Stimulated activated CD4-positive, alpha-beta T cell treated with anti-CD3 and anti-CD28 coated beads, Interleukin-12 subunit alpha, Interleukin-12 subunit beta, amount 100 ng/mL, for 24 hours (primary cell): ENCODE measurements at places on chromosomes 2 and 18.

DNA sequence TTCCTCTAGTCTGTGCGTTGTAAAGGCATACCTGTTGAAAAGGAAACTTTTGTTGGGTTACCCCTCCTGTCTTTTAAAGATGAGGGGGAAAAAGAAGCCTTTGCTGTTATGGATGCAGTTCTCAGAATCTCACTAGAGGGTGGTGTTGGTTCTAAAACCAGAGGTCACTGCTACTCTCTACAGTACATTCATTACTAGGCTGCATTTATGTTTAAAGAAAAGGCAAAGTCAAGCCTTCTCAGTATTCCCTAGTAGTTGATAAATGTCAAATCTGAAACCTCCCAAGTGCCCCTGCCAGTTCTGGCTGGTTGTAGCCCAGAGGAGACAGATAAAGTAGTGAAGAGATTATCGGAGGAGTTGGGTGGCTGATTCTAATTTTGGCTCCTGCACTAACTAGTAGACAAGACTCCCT is 1.4 kb upstream of the PLCL1 start:
- DNase-seq: no peak

DNA sequence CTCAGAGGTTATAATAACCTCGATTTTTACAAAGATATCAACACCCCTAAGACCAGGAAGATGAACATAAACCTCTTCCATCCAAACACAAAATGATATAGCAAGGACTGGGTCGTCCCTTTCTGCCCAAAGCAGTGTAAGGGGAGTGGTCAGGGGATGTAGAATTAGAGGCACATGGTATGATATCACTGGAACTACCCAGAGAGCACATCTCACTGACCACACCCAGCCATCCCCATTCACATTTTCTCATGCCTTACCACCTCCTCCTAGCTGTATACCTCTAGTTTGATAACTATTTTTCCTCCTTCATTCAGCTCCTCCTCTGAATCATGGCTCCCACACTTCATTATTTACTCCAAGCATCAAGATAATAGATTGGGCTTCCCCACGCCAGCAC is 152.6 kb downstream of the COPS8 start:
- no peak for DNase-seq

DNA sequence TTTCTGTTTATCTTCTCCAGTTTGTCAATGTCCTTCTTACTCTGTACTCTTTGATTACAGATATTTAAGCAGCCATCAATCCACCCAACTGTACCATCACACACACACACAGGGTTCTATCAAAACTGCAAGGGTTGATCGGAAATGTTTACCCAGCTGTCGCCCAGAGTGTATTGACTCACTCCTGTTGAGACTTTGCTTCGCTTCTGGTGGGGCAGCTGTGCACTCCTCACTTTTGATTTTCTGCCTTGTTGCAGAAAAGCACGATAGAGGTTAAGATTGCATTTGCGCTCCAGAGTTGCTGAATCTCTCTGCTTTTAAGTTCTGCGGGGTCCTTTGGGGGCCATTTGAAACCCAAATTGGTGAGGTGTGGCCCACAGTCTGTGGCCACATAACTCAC is 216.2 kb downstream of the SETBP1 start:
- DNase-seq: no peak

DNA sequence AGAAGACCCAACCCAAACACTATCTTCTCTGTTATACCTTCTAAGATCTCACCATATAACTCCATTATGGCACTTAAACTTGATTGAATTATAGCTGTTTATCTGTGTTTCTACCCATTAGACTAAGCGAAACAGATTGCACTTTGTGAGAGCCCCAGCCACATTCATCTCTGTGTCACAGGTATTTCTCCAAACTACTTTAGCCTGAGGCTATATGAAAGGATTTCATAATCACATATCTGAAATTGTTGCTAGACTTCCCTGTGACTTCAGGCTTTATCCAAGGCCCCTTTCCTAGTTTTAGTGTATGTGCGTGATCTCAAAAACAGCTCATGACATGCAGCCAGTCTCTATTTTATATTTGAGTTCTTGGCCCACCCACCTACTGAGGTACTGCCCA is 745.0 kb upstream of the ACVR2A start:
- DNase-seq: no peak

GRCh38 chr2:60091894-60092293 is 461.6 kb downstream of the BCL11A start:
- no peak for DNase-seq

DNA sequence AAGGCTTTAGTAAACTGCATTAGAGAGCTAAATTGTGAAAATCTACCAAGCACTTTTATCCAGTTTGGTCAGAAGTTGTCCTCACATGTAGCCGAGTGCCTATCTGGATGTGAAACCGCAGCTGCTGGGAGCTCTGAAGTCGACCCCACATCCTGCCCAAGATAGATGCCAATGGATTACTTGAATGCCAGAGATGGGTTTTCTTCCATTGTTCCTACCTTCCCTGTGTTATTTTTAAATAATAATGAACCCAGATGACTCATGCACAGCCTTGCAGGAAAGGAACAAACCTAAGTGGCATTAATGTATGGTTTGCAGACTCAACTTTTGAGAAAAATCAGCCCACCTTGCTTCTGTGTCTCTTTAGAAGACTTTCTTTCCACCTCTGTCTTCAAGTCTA is 408.5 kb downstream of the FBXO15 start:
- no peak for DNase-seq

DNA sequence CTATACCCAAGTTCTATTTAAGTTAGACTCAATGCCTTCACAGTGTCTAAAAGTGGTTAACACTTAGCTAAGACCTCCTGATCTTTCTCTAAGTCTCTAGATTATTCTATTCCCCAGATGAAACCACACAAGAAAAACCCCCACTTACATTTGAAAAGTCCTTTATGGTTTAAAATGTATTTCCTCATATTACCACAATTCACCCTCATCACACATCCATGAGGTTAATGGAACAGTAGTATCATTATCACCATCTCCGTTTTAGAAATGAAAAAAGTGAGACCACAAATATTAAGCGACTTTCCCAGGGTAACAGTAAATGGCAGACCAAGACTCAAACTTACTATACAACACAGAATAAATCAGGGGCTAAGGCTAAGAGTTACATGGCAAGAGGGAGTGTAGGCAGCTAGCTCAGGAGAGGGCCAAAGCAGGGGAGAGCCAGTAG is 28.6 kb downstream of the EPG5 start:
- DNase-seq: no peak

GRCh38 chr18:52610451-52611115 is 270.6 kb downstream of the DCC start:
- no peak for DNase-seq
